ENCODE measurements at places on chromosomes 13 and 19. TPM values are rescaled to one million over a fixed set of nuclear protein-coding genes. Genes with fewer than 3 reads are reported as not detected.

DNA sequence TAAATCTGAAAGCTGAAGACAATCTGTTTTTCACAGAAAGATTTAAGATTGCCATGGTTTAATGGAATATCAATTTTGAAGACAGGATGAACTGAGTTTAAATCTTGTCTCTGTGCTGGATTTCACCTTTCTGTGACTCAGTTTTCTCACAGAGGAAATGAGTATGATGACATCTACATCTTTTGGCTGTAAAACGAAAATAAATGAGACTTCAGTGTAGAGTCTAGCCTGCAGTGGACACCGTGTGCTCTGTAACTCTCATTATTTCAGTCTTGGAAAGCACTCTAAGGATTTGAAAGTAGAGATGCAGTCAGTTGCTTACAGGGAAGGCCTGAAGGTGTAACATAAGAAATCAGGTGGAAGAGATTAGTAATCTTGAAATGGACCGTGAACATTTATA is 150.4 kb downstream of the NALCN start:
- no peak for DNase-seq

GRCh38 chr19:31118986-31119385 is 230.2 kb downstream of the TSHZ3 start:
- no peak for DNase-seq

DNA sequence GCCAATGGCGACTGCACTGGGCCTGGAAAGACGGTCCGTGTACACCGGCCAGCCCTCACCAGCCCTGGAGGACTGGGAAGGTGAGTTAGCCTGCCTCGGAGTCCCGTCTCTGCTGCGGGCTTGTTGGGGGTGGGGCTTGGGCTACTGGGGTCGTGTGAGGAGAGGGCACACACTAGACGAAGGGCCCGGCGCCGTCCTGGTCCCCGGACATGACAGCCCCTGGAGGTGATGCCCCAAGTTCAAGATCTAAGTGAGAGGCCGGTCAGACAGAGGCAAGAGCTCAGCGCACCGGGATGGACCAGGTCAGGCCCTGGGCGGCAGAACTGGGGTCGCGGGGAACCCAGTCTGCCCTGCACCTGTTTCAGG is 1.6 kb downstream of the CILP2 start:
- no peak for DNase-seq

- no peak for DNase-seq
These were observed 110.7 kb downstream of the EFNB2 start for GRCh38 chr13:106424805-106425204.

GRCh38 chr19:49432141-49433073 is 7.2 kb downstream of the GFY start:
- no peak for DNase-seq

DNA sequence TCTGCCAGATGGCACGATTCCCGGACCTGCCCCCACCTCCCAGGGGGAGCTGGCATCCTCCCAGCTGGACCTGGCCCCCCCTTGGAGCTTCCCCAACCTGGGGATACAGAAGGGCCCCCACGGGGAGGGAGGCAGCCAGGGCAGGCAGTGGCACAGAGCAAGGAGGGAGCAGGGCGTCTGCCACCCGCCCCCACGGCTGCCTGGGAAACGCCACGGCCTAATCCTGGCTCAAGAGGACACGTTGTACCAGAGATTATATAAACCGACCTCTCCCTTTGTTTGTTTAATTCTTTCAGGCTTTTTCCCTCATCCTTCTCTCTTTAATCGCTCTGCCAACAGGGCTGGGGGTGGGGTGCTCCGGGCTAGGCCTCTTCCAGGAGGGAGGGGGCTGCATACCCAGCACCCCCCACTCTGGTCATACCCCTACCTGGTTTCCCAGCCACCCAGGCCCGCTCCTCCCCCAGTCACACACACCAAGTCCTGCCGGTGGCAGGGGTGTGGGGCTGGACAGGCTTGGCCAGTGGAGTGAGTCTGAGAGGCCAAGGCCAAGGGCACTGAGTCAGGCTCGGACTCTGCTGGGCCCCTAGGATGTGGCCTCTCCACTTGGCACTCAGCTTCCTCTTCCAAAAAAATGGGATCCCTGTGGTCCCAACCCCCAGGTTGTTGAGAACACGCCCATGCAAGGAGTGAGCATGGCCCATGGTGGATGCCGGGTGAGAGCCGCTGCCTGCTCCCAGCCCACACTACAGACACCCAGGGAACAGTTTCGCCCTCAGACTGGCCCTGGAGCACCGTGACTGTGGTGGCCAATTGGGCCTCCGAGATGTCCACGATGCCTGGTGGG is 29.5 kb upstream of the NFIC start:
- DNase-seq: peak; percentile 94

GRCh38 chr19:49564616-49565045 is 15.7 kb downstream of the NOSIP start:
- no peak for DNase-seq

GRCh38 chr13:37775871-37776270 is 93.7 kb downstream of the TRPC4 start:
- no peak for DNase-seq

DNA sequence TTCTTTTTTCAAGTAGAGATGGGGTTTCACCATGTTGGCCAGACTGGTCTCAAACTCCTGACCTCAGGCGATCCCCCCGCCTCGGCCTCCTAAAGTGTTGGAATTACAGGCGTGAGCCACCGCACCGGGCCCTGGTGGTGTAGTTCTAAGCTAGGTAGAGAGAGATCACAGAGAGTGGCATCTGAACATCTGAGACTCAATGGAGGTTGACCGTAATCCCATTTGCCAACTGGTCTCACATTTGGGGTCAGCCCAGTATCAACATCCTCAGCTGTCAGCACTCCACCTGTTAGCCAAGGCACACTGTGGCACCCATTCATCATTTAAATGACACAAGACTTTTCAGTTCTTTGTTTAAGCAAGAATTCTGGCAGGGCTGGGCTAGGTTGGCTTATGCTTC is 8.1 kb downstream of the SELENOW start:
- DNase-seq: no peak

DNA sequence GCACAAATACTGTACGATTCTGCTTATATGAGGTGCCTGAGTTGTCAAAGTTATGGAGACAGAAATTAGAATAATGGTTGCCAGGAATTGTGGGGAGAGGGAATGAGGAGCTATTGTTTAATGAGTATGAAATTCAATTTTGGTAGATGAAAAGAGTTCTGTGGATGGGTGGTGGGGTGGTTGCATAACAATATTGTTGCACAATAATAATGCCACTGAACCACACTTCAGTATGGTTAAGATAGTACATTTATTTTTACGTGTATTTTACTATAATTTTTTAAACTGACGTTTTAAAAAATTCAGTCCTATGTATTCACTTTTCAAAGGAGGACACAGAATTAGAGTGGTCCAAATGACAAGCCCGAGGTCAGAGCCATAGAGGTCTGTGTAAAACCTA is 1.8 kb upstream of the OXGR1 start:
- DNase-seq: no peak

- DNase-seq: no peak
These were observed 4.8 kb downstream of the GRIN3B start for GRCh38 chr19:1004803-1005664.

- DNase-seq: peak; percentile 36
These were observed 16.8 kb upstream of the SEMA6B start for GRCh38 chr19:4576016-4576933.

GRCh38 chr19:37304190-37304883 is 66.6 kb upstream of the ZNF527 start:
- DNase-seq: no peak

GRCh38 chr19:5261156-5261890 is 79.3 kb downstream of the PTPRS start:
- peak; percentile 16 for DNase-seq

GRCh38 chr13:75091718-75092117 is 390.3 kb downstream of the TBC1D4 start:
- DNase-seq: no peak

ACP5 gene
- total RNA-seq: 18.0 TPM

MISP gene
- 79.4 TPM for total RNA-seq

RASL11A gene
- total RNA-seq: 5.8 TPM

ZNF763 gene
- total RNA-seq: 5.2 TPM

AZU1 gene
- total RNA-seq: not detected

GNG8 gene
- not detected for total RNA-seq

KASH5 gene
- total RNA-seq: not detected

NKG7 gene
- 7.4 TPM for total RNA-seq

RAB3A gene
- total RNA-seq: 5.5 TPM

Measured in mucosa of gallbladder (tissue), 1 donor.